ENCODE measurements at places on chromosomes 13 and 19.

GRCh38 chr13:78060966-78061365, 142.3 kb upstream of the EDNRB start:
- no peak for DNase-seq

DNA sequence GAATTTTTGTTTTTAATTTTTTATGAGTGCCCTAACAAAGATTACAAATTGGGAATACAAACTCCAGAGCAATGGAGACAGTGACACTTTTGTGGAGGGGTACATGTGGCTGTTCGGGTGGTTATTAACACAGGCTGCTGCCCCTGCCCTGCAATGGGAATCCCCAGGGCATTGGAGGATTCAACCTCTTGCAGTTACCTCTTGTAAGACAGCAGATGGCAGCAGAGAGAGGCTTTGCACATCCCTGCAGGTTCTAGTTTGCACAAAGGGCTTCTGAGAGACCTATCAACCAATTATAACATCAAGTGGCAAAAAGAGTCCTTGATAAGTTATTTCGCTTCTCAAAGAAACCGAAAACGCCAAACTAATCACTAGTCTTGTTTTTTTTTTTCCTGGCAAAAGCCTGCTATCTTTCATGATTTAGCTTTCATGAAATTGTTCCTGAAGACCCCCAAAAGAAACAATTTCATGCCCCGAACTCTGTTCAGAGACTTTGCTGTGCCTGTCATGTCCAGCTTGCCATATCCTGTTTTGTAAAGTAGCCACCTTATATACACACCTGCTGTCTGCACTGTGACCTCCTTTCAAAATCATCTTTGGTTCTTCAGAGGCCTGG, 10.4 kb downstream of the GJB2 start:
- DNase-seq = no peak

DNA sequence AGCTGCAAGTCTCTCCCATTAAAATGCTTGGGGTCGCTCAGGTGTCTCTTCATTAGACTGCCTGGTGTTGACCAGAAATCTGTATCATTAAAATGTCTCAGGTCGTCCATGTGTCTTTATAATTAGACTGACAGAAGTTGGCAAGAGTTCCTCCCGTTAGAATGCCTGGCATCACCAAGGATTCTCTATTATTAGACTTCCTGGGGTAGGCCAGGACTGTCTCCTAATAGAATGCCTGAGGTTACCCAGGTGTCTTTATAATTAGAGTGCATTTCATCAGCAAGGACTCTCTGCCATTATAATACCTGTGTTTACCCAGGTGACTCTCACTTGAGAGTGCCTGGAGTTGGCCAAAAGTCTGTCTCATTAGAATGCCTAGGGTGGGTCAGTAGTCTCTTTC, 1537.2 kb downstream of the UQCRFS1 start:
- DNase-seq = no peak

DNA sequence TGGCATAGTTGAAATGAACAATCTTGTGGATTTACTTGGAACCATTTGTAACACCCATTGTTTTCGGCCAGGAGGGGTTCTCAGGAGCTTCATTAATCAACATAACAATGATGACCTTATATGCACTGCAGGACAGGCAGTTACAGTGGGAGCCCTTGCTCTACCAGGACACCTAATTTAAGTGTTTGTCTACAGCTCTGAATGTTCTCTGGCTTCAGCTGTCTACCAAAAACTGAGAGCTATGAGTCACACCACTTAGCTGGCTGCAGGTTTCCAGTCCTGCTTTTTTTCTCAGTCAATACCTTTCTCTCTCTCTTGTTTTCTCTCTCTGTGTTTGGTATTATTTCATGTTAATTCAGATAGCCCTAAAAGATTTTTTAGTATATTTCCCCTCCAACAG, 105.4 kb upstream of the MBNL2 start:
- DNase-seq = peak; percentile 15

DNA sequence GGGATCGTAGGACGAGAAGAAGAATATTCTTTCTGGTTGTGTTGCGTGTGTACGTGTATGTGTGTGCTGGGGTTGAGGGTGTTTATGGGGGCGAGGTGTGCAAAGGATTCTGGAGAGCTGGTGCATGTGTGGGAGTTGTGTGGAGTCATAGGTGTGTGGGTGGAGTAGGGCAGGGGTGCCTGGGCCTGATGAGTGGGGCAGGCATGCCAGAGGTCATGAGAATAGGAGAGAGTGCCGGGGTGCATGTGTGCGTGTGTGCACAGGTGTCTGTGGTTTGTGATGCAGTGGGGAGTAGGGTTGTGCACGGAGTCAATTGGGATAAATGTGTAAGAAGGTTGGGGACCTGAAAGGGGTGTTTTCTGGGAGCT, 649 bp downstream of the TMEM91 start:
- no peak for DNase-seq

DNA sequence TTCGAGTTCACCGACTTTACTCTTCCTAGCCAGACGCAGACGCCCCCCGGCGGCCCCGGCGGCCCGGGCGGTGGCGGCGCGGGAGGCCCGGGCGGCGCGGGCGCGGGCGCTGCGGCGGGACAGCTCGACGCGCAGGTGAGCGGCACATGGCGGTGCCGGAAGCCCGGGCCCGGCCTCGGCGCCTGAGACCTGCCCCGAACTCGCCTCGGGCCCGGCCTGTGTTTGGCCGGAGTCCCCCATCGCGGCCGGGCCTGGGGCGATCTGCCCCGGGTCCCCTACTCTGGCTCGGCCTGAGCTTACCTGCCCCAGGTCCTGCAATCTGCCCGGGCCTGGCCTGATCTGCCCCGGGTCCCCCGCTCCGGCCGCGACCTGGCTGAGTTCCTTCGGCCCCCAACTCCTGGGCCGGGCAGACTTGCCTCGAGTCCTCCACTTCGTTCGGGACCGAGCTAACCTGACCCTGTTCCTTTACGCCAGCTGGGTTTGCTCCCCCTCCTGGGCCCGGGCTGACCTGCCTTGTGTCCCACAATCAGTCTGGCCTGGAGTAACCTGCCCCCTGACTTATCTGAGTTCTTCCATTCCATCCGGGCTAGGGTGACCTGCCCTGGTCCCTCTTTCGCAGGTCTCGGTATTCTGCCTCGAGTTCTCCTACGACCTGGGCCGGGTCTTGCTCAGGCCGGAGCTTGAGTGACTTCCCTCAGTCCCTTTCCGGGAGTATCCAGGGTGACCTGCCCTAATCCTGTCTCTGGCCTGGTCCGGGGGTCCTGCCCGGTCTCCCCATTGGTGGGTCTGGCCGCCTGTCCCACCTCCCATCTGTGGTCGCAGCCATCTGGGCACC, 764 bp downstream of the UPF1 start:
- no peak for DNase-seq

- no peak for DNase-seq
Observed at GRCh38 chr13:96743296-96744089, 250.8 kb downstream of the OXGR1 start.

GRCh38 chr13:98504371-98504963, 72.4 kb downstream of the STK24 start:
- no peak for DNase-seq

DNA sequence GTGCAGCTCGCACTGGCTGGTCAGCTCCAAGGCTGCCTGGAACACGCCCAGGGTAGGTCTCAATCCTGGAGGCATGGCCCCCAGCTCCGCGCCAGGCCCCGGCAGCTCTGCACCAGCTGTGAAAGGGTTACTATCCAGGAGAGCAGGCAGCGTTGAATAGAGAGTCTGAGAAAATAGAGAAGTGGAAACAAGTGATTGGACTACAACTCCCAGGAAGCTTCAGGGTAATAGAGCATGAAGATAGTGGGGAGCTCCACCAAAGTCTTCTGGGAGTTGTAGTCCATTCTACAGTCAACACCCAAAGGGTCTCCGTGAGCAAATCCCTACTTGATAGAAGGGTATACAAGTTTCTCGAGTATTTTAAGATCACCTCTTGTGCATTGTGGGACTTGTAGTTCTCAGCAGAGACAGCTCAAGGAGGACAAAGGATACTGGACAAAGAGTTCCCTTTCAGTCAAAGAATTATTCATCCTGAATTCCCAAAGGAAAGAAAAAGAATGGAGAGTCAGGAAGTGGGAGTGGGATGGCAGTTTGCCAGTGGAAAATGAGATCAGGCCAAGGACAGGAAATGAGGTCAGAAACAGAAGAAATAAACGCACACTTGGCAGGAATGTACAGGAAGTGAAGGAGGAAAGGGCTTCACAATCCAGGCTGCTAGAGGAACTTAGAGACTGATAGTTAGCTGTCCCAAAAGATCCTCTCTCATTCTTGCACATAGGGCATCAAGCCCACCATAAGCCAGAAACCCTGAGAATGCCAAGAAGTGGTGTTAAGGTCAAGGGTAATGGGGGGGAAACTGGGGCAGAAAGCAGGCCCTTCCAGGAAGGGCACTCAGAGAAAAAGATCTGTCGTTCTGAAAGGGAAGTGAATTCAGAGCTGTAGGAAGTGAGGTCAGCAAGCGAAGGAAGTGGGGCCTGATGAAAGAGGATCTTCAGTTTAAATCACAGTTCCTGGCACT, 5.5 kb upstream of the MAMSTR start:
- peak; percentile 62 for DNase-seq

DNA sequence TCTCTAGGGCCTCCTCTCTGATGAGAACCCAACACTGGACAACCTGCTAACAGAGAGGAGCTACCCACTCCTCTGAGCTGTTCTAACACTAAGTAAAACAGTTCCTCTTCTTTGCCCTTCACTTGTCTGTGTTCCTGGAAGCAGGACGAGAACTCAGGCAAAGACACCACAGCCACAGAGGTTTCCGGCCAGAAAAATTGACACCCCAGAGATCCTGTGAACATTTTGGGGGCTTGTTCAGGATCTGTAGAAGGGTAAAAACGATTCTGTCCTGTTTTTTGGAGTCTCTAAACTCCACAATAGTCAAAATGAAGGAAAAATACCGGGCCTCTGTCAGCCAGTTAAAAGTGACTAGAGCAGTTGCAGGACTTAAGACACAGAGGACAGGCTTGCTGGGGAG, 165.9 kb downstream of the B3GLCT start:
- no peak for DNase-seq

GRCh38 chr19:17020823-17021222, 5.8 kb downstream of the CPAMD8 start:
- no peak for DNase-seq

DNA sequence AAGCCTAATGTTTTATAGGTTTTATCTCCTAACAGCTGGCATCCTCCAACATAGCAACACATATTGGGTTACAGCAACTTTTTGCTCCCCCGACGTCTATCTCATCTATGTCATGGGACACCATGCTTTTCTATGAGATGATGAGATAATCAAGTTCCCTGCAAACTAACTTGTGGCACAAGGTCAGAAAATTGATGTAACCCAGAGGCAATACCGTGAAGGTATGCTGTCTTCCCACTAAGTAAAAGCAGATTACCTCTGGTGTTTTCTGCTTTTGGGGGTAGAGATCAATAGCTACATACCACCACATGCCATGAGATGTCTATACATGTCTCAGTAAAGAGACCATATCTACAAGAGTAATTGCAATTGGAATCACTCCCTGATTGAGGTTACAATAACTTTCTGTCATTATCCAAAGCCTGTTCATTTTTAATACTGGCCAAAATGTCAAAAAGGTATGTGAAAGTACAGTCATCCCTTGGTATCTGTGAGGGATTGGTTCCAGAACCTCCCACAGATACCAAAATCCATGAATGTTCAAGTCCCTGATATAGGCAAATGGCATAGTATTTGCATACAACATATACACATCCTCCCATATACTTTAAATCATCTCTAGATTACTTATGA, 131.3 kb downstream of the CYSLTR2 start:
- DNase-seq = no peak

GRCh38 chr19:2232286-2233151, 3.6 kb downstream of the PLEKHJ1 start:
- no peak for DNase-seq

DNA sequence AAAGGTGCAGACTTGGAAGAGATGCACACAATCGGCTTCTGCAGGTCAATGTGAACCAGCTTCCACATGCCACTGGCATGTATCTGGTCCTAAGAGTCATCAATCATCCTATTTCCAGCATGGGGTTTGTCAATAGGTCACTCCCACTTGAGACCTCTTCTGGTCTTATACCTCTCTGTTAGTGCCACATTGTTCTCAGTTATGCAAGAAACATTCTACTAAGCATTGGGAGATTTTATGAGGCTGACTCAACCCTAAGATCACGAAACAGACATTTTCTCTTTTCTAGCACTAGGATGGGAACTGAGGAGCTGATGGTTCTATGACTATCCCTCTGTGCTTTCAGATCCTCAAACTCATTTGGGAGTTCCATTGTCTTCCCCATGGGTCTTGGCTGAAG, 581.5 kb upstream of the KLF12 start:
- DNase-seq = no peak

DNA sequence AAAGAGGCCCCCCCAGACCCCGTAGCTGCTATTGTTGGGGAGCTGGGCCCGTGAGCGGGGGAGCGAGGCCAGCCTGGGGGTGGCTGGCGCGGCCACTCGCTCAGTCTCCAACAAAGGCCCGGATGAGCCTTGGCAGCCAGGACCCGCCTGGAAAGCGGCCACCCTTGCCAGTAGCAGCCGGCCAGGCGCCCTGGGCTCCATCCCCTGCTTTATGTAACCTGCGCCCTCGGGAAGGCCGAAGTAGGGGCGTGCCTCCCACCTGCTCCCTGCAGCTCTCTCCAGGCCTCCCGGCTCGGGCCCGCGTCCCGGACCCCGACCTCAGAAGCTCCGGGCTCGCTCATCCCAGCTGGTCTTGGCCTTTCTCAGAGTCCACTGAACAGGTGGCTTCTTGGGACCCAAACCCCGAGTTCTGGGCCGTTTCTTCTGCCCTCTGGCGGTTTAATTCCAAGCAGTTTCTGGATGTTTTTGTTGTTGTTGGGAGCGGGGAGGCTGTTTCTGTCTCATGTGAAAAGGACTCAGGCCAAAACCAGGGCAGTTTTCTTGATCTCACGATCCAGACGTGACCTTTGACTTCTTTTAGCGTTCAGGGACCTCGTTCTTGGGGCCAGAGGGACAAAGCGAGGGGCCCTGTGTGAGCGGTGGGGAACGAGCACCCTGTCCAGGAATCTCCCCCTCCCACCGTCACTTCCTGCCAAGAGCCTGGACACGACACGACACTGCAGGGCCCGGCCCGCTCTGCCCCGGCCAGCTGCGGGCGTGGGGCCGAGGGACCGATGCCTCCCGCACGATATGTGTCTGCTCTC, 1.2 kb downstream of the CDC34 start:
- DNase-seq = peak; percentile 77

GRCh38 chr19:51807111-51807701, 12.2 kb downstream of the FPR3 start:
- DNase-seq = no peak
